Foreskin keratinocyte (primary cell): ENCODE measurements at places on chromosomes 1 and 21.

- no peak for DNase-seq
Observed at GRCh38 chr1:19202396-19202795, 7.7 kb downstream of the UBR4 start.

DNA sequence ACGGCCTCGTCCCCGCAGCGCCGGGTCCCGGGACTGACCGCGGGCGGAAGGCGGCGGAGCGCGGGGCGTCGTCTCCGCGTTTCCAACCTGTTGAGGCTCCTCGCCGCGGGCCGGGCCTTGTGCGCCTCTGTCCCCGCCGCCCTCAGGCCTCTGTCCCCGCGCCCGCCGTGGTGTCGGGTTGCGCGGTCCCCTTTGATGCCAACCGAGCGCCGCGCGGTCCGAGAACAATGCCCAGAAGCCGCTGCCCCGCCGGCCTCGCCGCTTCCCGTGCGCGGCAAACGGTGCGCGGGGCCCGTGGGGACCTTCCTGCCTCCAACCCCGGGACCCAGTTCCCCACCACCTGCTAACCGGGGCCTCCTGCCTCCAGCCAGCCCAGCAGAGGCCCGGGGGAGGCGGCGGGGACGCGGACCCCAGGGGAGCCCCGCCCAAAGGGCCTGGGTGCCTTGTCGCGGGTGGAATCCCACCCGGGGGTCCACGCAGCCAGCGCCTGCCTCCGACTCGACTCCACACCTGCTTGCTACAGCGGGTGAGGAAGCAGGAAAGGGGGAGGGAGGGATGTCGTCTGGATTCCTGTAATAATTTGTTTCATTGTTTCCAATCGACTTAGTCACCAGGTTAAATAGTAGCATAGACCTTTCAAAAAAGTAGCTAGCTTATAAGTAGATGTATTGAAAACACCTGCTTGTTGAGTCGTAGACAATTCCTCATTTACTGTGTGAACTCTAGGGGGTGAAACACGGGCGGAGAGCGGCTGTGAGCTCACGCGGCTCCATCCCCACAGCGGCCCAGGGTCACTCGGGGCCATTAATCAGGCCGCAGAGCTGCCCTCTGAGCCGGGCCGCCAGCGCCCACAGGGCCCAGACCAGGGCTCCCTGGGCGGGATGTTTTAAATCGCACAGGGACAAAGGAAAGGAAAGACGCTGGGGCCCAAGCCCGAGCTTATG lies 1.1 kb downstream of the COL18A1 start:
- DNase-seq, result peak; percentile 59

DNA sequence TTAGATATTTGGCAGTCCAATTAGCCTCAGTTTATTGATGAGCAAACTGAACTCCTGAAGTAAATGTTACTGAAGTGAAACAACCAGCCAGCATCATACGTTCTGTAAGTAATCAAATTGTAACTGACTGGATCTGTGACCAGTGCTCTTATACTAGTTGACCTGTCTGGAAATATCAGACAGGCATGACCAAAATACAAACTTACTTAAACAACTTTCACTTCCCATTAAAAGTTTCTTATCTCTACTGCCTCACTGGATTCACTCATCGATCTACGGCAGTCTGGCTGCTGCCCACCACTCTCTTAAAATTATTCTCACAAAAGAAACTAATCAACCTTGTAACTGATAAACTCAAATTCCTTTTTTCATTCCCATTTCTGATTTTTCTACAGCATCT lies 56.4 kb downstream of the WDR3 start:
- DNase-seq, result no peak

- no peak for DNase-seq
Observed at GRCh38 chr1:200253774-200254495, 155.9 kb downstream of the ZNF281 start.

DNA sequence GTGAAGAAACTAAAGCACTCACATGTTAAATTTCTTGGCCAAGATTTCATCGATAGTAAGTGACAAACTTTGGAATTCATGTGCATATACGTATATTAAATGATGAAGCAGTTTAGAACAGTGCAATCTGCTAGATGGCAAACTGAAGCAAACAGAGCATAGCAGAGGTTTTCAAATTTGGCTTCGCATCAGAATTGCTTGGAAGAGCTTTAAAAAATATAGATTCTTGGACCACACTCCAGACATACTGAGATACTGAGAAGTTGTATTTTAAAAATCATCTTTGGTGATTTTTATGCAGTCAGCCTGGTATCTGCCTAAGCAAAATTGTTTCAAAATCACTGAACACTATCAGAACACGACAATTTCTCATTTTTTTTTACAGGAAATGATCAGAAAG lies 709.2 kb downstream of the PLA2G4A start:
- no peak for DNase-seq
